HFF-Myc (cell line): ENCODE measurements at places on chromosomes 12 and 14.

DNA sequence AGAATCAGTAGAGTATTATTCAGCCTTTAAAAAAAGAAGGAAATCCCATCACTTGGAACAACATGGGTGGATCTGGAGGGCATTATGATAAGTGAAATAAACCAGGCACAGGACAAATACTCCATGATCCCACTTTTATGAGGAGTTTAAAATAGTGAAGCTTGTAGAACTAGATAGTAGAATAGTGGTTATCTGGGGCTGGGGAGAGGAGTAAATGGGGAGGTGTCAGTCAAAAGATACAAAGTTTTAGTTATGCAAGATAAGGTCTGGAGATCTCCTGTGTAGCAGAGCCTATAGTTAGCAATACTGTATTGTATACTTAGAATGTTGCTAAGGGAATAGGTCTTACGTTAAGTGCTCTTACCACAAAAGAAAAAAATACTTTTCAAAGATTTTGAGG lies 64.9 kb downstream of the RIC8B start:
- DNase-seq, result no peak

- DNase-seq, result no peak
Measured at GRCh38 chr12:29035112-29035511, 114.0 kb upstream of the FAR2 start.

DNA sequence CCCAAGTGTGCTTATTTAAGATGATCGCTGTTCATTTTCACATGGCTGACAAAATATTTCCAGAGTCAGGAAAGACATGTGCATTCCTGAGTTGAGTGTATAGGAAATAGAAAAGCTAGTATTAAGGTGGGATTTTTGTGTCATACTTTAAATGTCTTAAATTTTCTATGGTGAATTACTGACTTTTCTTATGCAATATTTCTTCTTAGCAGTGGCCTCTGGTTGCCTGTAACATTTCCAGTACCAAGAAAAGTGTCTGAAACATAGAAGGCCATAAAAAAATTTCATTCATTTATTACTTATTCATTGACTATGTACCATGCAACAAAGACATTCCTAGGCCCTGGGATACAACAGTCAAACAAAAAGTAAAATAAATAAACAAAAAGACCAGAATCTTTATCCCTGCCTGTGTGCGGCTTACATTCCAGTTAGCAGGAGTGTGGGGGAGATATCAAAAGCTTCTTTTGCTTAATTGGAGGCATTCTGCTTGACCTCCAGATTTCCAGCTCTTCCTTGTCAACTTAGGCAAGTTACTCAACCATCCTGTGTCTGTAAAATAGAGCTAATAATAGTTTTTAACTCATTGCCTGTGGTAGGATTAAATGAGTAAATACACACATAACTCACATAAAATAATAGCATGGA lies 216.3 kb upstream of the FLRT2 start:
- DNase-seq, result no peak

DNA sequence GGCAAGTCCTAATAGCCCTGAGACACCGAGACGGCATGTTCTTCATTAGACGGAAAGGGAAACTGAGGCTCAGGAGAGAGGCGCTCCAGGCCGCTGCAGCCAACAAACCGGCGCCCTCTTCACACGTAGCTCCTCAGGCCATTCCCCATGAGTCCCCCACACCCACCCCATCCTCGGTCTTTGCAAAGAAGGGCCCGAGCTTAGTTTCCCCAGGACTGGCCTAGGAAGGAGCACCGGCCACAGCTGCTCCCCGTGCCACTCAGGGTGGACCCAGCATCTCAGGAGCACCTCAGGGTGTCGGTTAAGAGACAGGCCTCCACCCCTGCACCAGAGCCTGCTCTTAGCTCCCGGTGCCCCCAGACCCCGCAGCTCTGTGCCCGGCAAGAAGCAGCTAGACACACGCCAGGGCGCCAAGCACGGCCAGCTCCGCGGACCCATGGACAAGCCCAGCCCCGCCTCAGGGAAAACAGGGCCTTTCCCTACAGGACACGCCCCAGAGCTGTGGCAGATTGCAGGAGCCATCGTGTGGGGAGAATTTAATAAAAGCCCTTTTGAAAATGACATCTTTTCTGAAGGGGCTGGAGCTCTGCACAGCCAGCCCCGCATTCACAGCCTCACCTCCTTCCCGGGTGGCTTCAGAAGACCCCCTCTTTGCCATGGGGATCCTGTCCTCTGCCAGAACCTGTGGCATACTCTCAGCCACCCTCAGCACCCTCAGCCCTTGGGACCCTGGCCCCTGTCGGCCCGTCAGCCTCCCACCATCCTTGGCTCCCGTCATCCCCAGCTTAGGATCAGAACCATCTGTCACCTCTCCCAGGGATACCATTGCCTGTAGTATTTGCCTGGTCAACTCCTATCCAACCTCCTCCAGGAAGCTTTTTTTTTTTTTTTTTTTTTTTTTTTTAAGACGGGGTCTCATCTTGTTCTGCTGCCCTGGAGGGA lies 59.7 kb downstream of the LGMN start:
- DNase-seq, result no peak

- no peak for DNase-seq
Measured at GRCh38 chr14:69612783-69613130, 1.4 kb downstream of the SUSD6 start.

GRCh38 chr12:90393652-90394051 lies 561.3 kb downstream of the CCER1 start:
- no peak for DNase-seq

- DNase-seq, result no peak
Measured at GRCh38 chr14:51535443-51536044, 116.2 kb upstream of the FRMD6 start.

DNA sequence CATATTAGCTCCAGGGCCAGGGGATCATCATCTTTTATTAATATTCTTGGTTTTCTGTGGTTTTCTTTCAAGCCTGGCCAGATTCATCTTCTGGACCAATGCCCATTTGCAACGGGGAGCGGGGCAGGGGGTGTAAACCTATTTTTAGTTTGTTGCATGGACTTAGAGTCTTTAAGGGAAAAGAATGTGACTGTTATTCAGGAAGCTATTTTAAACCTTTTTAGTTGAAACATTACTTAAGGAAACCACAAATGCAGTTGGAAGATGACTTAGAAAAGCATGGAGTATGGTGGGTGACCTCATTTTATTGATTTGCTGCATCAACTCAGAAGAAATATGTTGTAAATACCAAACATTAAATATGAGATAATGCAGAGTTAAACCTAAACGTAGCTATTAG lies 368.4 kb upstream of the E2F7 start:
- no peak for DNase-seq

DNA sequence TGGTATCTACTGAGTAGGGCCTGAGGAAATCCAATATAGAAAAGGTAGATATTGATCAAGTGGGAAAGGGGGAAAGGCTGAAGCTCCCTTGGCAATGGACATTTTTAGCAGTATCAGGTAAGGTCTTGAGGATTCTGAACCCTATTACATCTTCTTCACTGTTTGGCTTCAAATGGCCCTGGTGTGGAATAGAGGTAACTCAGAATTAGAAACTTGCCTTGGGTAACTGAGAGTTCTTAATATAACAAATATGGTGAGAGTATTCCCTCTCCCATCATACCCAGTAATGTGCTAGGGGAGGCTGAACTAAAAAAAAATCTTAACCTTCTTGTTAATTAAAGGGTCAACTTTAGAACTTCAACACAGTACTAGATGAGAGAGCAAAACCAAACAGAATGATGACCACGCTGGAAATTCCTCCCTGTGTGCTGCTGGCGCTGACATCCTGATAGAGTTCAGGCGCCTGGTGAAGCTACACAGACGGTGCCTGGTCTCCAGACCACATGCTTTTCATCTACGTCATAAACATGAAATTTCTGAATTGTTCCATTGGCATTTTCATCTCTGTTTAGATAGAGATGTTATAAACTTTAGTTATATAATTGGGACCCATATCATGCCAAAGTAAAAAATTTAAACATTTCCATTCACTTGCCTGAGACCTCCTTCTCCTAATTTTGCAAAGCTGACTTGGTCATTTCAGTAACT lies 128.3 kb downstream of the AKAP6 start:
- no peak for DNase-seq

DNA sequence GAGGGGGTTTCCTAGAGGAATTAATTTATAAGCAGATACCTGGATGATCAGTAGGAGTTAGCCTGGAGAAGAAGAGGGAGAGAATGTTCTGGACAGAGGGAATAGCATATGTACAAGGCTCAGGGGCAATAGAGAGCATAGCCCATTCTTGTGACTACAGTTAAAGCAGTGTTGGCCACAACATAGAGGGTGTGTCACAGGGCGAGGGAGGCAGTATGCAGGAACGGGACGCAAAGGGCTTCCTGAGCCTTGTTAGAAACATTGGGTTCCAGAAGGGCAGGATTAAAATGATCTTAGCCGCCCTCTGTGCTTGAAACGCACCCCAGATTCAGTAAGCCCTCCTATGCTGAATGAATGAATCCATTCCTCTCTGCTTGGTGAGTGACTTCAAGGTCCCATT lies 142.2 kb upstream of the PWP1 start:
- no peak for DNase-seq

DNA sequence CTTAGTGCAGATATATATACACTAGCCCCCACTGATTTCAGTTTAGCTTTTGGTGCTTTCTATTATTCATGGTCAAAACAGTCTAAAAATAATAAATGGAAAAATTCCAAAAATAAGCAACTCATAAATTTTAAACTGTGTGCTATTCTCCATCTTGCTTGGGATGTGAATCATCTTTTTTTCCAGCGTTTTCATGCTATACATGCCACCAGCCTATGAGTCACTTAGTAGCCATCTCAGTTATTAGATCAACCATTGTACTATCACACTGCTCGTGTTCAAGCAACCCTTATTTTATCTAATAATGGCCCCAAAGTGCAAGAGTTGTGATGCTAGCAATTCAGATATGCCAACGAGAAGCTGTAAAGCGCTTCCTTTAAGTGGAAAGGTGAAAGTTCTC lies 73.9 kb upstream of the KRR1 start:
- DNase-seq, result peak; percentile 59

- DNase-seq, result no peak
Measured at GRCh38 chr12:65648461-65648860, 175.8 kb upstream of the HMGA2 start.

GRCh38 chr14:52360831-52361230 lies 46.7 kb downstream of the PTGER2 start:
- no peak for DNase-seq

- DNase-seq, result no peak
Measured at GRCh38 chr12:79057540-79057939, 193.0 kb downstream of the SYT1 start.

DNA sequence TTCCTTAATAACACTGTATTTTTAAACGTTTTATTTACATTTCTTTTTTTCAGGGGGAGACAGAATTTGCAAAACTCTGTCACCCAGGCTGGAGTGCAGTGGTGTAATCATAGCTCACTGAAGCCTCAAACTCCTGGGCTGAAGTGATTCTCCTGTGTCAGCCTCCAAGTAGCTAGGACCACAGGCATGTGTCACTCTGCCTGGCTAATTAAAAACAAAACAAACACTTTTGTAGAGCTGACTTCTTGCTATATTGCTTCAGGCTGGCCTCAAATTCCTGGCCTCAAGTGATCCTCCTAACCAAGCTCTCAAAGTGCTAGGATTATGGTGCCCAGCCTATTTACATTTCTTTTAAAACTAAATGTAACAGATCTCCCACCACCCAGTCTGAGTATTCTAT lies 12.7 kb downstream of the CPSF6 start:
- no peak for DNase-seq

GRCh38 chr14:104285508-104285840 lies 147.1 kb downstream of the KIF26A start:
- no peak for DNase-seq

DNA sequence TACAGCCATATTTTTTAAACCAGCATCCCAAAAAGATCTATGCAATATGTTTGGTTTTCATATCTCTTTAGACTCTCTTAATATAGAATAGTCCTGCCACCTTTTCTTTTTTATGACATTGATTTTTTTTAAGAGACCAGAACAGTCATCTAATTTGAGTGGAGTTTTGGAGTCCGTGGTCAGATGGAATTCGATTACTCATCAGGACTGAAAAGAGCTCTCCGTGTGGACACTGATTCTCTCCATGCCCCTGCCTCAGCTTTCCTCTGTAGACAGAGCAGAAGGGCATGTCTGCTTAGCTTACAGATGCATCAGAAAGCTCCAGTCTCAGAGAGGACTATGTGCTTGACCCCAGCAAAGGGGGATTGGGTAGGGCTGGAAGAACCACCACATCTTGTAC lies 27.8 kb downstream of the SMCO2 start:
- DNase-seq, result no peak

GRCh38 chr14:75279153-75279762 lies 630 bp downstream of the FOS start:
- DNase-seq, result no peak

GRCh38 chr12:2177003-2177402 lies 124.2 kb downstream of the CACNA1C start:
- DNase-seq, result no peak

DNA sequence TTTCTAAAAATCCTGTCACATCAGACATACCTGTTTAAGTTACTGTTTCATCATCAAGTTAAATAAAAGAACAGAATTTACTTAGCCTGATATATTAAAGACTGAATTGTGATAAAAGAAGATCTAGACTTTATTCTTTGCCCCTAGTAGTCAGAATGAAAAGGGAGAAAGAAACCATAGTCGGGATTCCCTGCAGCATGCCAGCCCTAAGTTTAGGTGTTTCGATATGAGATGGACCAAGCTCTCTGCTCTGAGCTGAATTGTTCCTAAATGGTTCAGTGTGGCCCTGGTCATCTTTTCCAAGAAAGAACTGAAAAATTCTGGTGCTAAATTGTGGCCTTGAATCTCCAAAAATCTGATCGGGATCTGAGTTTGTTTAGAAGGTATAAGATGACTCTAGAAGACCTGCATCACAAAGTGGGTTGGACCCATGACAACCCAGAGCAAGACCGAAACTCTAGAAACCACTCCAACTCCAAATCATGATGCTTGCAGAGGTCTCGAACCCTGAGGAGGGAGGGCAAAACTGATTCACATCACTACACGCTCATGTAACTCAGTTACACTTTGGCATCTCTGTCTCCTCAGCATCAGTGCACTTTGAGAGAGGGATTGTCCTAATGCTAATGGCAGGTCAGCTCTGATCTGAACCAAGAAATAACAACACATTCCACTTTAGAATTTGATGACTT lies 15.7 kb downstream of the PTGER2 start:
- no peak for DNase-seq

- DNase-seq, result peak; percentile 100
Measured at GRCh38 chr12:13196130-13196921, at the start of gene EMP1. Gene EMP1, plus strand, starts transcription at chr12:13196726. Its CDS starts 14,785 bp downstream, at chr12:13211511.

DNA sequence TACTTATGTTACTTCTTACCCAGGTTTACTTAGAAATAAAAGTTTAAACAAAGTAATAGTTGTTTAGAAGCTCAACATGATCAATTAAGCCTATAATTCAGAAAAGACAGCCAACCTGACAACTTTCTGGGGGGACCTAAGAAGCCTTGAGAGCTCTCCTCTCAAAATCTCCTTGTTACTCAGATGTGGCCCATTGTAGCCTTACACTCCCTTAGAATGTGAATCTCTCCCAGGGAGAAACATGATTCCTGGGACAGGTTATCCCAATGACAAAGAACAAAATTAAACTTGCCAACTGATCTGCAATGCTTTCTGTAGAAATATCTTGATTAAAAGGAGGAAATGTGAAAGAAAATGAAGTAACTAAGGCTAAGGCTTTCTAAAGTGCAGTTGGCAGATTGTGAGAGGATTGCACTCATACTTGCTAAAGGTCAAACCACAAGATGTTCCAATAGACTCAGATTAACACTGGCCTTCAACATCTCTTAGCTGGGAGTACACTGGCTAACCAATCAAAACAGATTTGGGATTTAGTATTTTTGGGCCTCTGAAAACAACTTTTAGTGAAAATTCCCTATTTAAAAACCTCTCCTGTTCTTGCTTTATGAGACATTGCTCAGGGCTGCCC lies 72.3 kb upstream of the TMX1 start:
- DNase-seq, result no peak
